Left colon (tissue), 2 donors: ENCODE measurements at places on chromosomes 16 and 17. TPM values are rescaled to one million over a fixed set of nuclear protein-coding genes. Genes with fewer than 3 reads are reported as not detected.

NETO2 gene
- 28.0 TPM for total RNA-seq

DNA sequence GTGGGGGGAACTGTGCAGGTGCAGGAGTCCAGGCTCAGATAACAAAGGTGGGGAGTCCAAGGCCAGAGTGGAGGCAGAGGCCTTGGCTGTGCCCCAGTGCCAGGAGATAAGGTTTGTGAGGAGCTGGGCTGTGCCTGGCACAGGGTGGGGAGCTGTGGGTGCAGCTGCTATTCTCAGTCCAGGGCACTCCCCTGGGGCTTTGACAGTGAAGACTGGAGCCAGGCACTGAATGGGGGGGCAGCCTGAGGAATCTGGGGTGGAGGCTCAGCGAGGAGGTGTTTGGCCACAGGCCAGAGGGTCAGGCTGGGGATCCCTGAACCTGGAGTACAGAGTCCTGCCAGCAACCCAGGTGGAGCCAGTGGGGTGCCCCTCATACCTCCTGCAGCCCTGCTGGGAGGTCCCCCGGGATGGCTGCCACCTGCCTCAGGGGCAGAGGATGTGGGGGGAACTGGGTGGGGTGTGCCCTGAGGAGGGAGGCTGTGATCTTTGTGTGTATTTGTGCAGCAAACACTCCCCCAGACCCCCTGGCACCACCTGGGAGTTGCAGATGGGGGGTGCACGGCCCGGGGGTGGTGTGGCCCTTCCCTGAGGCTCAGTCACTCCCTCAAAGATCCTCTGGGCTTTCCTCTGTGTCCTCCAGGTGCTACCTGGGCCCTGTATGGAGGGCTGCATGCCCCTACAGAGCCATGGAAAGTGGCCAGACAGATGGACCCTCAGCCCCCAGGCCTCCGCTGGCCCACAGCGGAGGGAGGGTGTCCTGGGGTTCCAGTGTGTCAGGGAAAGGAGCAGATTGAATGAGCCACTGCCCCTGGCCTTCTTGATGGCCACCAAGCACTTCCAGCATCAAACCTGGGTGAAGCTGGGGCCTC is 44.5 kb upstream of the SMPD3 start:
- peak; percentile 61 for DNase-seq

- no peak for DNase-seq
Observed at GRCh38 chr16:23857881-23858269, 22.1 kb downstream of the PRKCB start.

CCL16 gene
- total RNA-seq = 0.25 TPM

DRC3 gene
- total RNA-seq = 0.61 TPM

FTO gene
- 38.6 TPM for total RNA-seq
